CMK (cell line): ENCODE measurements at places on chromosomes 4 and X.

- no peak for DNase-seq
Observed at GRCh38 chr4:7016086-7016485, 27.1 kb upstream of the TADA2B start.

GRCh38 chrX:14920196-14920595 lies 47.0 kb downstream of the MOSPD2 start:
- no peak for DNase-seq

- DNase-seq: no peak
Observed at GRCh38 chr4:127498366-127498765, 134.4 kb upstream of the INTU start.

- no peak for DNase-seq
Observed at GRCh38 chr4:40261231-40262076, 64.6 kb downstream of the RHOH start.

GRCh38 chr4:158810487-158811215 lies 41.8 kb downstream of the FNIP2 start:
- DNase-seq: no peak

- DNase-seq: no peak
Observed at GRCh38 chr4:150582873-150583286, 929 bp downstream of the MAB21L2 start.

GRCh38 chrX:155767876-155768769 lies 113.0 kb upstream of the VAMP7 start:
- no peak for DNase-seq

DNA sequence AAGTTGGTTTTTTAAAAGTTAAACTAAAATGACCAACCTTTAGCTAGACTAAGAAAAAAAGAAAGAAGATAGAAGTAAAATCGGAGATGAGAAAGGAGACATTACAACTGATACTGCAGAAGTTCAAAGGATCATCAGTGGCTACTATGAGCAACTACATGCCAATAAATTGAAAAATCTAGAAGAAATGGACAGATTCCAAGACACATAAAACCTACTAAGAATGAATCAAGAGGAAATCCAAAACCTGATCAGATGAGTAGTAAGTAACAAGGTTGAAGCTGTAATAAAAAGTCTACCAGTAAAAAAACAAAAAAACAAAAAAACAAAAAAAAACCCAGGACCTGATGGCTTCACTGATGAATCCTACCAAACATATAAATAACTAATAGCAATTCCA lies 16.1 kb downstream of the IQCM start:
- DNase-seq: no peak

DNA sequence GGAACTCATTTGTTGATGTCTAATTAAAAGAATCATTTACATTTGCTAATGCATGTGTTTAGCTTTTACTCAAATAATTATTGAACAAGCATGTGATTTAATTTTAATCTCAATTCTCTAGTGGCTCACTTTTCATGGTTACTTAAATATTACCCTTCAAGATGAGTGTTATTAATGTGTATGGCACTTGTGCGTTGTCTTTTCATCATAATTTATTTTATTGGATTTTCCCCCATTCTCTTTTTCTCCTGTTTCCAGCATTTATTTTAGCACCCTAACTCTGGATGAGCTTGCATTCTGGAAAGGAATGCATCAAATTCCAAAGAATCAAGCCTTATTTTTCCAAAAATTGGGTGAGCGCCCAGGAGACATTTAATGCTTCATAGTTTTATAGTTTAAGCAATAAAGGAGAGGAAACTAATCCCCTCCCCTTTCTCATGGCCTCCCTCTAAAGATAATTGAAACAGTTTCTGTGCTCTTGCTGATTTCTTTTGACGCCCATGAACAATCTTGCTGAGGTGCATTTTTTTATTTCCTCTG lies 191.1 kb upstream of the FAT4 start:
- DNase-seq: no peak

- no peak for DNase-seq
Observed at GRCh38 chr4:123876671-123877101, 480.1 kb downstream of the SPRY1 start.

DNA sequence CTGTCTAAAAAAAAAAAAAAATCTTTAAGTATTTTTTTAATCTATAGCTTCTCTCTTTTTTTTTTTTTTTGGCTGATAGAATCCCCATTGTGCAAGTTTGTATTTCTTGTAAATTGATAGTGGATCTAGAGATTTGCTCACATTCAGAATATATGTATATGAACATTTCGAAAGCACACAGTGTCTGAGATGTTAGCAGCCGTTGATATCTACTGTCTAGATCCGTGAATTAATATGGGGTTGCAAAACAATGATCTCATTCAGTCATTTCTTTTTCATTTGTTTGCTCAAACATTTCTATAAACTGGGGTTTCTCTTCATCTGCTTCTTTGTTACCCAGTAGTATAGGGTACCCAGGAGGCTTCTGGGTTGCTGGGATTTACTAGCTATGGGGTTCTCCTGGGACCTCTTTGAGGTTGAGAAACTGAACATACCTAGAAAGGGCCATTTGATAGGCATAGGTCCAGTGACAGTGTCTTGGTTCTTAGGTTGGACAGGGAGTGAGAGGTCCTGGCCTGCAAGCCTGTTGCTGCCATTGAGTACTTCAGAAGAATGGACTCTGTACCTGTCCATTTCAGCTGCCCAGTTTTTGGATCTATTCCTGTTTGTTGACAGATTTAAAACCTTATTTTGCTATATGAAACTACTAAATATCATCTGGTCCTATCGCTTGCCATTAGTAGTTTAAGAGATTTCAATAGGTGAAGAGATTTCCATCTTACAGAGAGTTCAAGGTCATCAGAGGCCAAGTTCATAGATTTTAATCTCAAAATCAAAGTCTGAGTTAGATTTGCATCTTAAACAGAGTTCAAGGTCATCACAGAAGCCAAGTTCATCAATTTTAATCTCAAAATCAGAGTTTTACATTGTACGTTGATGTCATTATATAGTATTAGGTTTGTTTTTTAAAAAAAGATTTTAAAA lies 50.8 kb downstream of the WWC2 start:
- no peak for DNase-seq

- DNase-seq: no peak
Observed at GRCh38 chr4:83662204-83662603, 126.3 kb downstream of the GPAT3 start.

DNA sequence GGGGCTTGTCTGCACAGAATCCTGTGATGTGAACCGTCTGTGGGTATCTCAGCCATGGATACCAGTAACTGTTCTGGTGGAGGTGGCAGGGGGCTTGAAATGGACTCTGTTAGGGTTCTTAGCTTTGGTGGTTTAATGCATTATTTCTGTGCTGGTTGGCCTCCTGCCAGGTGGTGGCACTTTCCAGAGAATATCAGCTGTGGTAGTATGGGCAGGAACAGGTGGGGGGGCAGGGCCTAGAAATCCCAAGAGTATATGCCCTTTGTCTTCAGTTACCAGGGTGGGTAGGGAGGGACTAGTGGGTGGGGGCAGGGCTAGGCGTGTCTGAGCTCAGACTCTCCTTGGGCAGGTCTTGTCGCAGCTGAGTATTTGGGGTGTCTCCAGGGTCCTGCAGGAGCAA lies 106.7 kb downstream of the KIT start:
- no peak for DNase-seq

DNA sequence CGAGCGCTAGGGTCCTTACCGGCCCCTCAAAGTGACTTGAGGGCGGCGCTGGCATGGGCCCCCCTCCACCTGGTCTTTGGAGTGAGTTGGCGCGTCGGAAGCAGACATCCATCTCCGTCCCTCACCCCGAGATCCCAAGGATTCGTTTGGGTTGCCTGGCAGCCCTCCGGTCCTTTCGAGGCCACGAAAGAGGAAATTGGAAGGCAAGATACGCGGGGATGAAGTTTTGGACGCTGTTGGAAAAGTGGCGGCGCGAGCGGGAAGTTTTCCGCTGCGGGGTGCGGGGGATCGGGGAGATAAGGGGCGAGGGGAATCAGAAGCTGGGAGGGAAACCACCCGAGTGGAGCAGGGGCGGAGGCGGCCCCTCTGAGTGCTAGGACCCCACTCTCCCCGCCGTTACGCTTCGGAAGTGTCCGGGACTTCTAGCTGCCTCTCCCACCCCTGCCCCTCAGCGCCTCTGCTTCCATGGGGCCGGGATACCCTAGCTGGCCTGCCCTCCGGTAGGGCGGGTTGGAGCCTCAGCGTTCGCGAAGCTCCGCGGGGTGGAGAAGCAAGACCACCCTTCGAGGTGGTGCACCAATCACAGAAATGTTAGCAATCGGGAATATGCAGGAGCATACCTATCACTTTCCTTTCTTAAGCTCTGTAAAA lies 57.8 kb downstream of the FRMPD3 start:
- no peak for DNase-seq

GRCh38 chr4:183903021-183903760 lies 1.9 kb upstream of the STOX2 start:
- DNase-seq: no peak

GRCh38 chr4:10639100-10639499 lies 45.5 kb downstream of the CLNK start:
- DNase-seq: no peak

GRCh38 chr4:26035921-26036320 lies 121.9 kb downstream of the SMIM20 start:
- DNase-seq: no peak

DNA sequence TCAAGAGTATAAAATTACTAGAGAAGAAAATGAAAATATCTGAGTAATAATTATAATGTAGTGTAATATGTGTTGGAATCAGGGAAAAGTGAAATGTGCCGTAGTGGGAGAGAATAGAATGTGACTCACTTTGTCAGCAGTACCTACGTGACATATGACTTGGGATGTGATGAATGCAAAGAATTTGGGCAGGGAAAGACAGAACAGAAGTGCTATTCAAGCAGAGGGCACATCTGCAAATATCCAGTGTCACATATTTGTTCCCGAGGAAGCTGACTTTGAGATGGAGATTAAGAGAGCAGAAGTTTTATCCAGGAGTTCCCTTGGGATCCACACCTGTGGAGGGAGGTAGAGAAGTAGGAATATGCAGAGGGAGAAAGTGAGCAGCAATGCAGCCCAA lies 69.3 kb upstream of the HS3ST1 start:
- DNase-seq: no peak

DNA sequence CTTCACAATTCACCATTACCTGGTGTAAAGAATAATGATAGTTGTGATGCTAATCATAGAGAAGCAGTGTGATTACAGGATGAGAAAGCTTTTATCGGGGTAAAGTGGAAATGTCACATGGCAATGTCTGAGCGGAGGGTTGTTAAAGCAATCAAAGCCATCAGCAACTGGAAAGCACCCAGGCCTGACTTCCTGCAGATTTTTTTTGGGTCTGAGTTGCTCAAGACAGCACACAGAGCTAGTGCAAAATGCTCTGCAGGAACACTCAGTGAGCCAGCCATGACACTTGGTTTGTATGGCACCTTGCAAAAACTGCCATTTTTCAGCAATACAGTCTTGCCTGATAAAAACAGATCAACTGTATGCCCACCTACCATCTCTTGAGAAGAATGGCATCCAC lies 152.9 kb downstream of the COL4A6 start:
- DNase-seq: no peak

- DNase-seq: no peak
Observed at GRCh38 chrX:99603091-99603814, 806.8 kb downstream of the PCDH19 start.

GRCh38 chr4:4712800-4713528 lies 146.5 kb upstream of the MSX1 start:
- DNase-seq: no peak

DNA sequence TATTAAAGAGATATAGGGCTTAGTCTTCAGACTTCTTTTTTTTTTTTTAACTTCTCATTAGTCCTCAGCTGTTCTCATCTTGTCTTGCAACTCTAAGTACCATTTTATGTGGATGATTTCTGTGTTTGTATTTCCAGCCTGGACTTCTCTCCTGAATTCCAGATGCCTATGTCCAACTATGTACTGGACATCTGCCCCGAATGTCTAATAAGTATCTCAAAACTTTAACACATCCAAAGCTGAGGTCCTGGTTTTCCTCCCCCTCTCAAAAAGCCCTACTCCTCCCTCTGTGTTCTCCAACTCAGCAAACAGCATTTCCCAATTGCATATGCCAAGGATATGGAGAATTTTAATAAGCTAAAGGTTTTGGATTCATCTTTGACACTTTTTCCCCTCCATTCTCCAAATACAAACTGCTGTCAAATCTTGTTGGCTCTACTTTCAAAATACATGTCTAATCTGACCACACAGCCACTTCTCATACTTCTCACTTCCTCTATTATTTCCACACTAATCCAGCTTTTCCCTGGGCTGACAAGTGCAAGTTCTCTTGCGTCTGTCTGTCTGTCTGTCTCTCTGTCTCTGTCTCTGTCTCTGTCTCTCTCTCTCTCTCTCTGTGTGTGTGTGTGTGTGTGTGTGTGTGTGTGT lies 79.8 kb downstream of the CLCN5 start:
- DNase-seq: no peak
